ENCODE measurements at places on chromosomes 12 and 14. TPM values are rescaled to one million over a fixed set of nuclear protein-coding genes. Genes with fewer than 3 reads are reported as not detected.

RASSF9 gene
- total RNA-seq = 0.48 TPM

- DNase-seq = no peak
Observed at GRCh38 chr14:104766863-104767633, 14.1 kb downstream of the SIVA1 start.

GRCh38 chr12:52865090-52865944, 16.5 kb upstream of the KRT78 start:
- DNase-seq = peak; percentile 64

- no peak for DNase-seq
Observed at GRCh38 chr14:34650786-34651584, 21.0 kb upstream of the SNX6 start.

- no peak for DNase-seq
Observed at GRCh38 chr12:114404926-114405518, 922 bp downstream of the TBX5 start.

- no peak for DNase-seq
Observed at GRCh38 chr12:10558301-10558700, 52.6 kb downstream of the EIF2S3B start.

Measured in dorsolateral prefrontal cortex (tissue), 122 donors.